NCI-H2227 treated with DMSO at 0.1 percent for 48 hours (cell line): ENCODE measurements at places on chromosomes 2 and 18.

DNA sequence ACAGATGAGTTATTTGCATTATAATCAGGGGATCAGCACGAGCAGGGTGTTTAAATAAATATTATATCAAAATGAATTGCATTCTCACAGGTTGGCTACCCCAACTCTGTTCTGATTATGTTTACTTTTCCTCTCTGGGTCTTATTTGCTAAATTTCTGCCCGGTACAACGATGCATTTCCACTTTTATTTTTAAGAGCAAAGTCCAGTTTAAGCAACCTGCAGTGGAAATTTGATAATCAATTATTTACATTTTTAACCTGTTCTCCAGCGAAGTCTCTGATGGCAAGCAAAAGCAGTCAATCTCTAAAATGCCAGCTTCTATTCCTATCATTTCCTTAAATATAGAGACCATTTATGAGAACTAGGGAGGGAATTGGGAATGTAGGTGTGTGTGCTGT is 966.6 kb upstream of the SOX11 start:
- DNase-seq: no peak

DNA sequence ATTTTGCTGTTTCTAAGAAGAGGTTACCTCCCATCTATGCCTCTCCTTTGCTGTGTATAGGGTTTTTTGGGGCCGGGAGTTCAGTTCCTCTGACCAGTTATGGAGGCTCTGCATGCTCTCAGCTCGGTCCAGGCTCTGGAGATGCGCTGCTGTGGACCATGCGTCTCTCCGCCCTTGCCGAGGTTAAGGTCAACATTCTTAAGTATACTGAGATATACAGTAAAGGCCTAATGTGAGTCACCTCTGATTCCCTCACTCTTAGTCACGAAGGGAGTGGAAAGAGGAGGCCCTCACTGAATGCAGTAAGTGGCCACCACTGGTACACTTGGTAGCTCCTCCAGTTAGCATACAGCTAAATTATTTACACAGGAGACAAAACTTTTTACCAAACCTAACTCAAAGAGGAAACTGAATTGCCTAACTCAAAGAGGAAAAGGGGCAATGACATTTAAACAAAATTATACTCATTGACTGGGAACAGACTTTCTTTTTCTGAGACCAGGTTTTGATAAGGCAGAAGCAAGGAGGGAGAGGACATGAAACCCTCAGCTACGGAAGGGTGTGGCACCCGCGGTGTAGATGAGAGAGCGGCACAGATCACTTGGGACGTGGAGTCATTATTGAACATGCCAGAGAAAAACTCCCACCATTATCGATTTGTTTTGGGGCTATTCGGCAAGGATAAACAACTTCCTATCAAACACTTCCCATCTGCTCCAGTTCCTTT is 98.7 kb downstream of the COPS8 start:
- DNase-seq: no peak

DNA sequence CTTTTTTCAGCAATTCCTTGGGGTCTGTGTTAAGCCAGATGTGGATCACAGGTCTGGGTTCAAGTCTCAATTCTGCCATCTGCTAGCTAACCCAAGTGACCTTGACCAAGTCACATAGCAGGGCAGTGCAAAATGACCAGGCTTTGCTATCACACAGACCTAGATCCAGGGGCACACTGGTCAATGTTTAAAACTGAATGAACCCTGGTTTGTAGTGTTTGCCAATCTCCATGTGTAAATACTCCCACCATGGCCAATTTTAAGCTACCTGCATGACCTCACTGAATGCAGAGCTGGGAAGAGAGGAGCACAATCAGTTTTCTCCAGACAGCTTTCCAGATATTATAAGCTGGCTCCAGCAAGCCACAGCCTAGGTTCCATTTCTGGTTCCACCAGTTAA is 142.9 kb downstream of the CHST9 start:
- DNase-seq: no peak

DNA sequence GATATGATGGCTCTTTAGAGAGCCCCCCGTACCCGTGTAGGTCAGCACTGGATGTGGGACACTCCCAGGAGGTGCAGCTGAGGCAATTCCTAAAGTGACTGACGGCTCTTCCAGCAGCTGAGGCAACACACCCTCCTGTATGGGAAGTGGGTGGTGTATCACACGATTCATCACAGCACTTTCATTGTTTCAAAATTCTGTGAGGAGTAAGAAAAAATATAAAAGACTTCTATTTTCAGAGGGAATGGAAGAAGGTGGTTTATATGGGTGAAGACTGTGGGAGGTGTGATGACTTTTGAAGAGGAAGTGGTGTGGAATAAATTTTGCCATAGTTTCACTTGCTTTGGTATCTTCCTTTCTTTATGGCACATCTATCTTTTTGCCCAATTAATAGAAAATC is 22.3 kb downstream of the QPCT start:
- no peak for DNase-seq

GRCh38 chr2:175152242-175152641 is 15.8 kb downstream of the ATF2 start:
- no peak for DNase-seq

DNA sequence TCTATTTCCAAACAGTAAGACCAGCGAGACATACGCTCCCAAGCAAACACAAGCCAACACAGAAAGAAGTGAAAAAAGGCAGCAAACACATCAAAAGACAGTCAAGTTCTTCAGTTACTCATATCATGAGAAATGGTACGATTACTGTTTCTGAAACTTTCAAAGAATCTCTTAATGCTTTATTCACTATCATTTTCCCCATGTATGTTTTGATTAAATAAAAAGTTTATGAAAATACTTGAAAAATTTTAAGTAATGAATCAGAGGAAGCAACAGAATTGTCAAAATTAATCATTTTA is 114.9 kb downstream of the HDAC4 start:
- no peak for DNase-seq

GRCh38 chr2:234841321-234842015 is 110.3 kb upstream of the SH3BP4 start:
- no peak for DNase-seq

DNA sequence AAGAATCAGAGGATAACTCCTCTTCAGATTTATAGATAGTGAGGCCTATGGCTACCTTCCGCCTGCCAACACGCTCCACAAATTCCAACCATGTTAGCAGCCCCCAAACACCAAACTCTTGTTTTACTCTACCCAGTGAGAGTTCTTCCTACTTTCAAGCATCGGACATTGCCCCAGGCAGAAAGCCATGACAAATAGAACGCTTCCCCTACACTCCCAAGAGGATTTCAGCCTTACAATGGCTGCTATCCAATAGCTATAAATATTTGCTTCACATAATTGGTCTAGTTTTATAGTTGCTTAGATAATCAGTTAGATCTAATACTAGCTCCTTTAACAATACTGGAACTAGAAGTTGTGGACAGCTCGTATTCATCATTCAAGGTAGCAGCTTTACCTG is 503.4 kb upstream of the VRK2 start:
- no peak for DNase-seq

- no peak for DNase-seq
Measured at GRCh38 chr2:156765450-156765849, 329.3 kb downstream of the GPD2 start.

- no peak for DNase-seq
Measured at GRCh38 chr18:57081899-57082298, 65.0 kb upstream of the BOD1L2 start.

DNA sequence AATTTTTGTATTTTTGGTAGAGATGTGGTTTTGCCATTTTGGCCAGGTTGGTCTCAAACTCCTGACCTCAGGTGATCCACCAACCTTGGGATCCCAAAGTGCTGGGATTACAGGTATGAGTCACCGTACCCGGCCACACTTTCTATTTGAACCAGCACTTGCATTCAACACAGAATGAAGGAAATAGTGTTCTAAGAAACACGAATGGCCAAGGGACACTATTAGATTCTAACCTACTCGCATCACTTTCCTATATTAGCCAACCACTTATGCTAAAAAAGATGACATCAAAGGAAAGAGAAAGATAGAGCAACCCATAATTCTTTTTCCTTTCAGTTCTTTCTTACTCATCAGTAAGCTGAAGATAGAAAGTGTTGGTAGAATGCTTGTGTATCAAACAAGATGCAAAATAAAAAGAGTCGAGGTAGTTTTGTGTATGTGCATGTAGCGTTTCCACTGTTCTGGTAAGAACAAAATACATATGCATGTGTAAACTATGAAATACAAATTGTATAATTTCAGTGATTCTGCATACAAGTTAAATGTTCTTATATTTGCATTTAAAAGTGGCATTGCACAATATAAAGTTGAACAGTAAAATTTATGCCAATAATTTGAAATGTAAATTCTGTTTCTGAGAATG is 247.6 kb downstream of the CDCA7 start:
- no peak for DNase-seq

GRCh38 chr2:239131521-239131920 is 269.3 kb downstream of the HDAC4 start:
- DNase-seq: no peak

- DNase-seq: no peak
Measured at GRCh38 chr18:5542515-5543035, 1.2 kb downstream of the EPB41L3 start.

GRCh38 chr2:44522846-44523245 is 161.1 kb downstream of the CAMKMT start:
- DNase-seq: no peak

GRCh38 chr2:239393941-239394340 is 6.9 kb downstream of the HDAC4 start:
- no peak for DNase-seq

DNA sequence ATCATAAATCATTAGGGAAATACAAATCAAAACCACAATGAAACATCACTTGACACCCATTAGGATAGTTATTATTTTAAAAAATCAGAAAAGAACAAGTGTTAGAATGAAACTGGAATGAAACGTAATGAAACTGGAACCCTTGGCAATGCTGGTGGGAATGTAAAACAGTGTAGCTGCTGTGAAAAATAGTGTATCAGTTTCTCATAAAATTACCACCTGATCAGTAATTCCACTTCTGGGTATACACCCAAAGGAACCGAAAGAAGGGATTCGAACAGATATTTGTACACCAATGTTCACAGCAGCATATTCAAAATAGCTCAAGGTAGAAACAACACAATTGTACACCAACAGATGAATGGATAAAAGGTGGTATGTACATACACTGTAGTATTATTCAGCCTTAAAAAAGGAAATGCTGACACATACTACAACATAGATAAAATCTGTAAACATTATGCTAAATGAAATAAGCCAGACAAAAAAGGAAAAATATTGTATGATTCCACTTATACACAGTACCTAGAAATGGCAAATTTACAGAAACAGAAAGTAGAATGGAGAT is 27.0 kb downstream of the ROCK1 start:
- no peak for DNase-seq

DNA sequence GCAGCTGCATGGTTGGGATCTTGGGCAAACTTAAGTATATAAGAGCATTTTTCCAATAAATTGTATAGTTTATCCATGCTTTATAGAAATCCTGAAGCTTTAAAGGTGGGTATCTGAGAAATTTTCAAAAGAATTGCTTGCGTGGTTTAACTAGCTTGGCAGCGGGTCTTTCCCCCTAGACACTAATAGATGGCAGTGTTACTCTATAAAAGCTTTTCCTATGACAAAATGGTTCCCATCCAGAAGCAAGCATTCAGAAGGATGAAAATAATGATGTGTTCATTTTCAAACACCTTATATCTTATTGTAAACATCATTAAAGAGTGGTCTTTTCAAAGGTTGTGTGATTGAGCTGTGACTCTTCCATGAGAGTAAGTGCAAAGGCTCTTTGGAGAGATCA is 45.9 kb downstream of the KDM3A start:
- no peak for DNase-seq

DNA sequence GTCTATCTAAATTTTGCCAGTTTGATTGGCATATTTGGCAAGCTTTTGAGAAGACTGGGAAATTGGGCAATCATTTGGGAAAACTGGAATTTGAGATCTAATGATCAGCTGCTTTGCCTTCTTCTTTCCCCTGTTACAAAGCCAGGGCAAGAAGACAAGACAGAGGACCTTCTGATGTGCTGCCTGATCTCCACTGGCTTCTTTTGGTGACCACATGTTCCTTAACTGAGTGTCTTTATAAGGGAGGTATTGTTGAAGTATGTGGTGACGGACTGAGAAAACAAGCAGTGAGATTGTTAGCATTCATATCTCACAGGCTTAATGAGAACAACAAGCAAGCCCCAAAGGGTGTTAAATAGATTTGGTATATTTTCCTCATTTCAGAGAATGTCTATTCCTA is 175.8 kb downstream of the SLC8A1 start:
- DNase-seq: no peak

DNA sequence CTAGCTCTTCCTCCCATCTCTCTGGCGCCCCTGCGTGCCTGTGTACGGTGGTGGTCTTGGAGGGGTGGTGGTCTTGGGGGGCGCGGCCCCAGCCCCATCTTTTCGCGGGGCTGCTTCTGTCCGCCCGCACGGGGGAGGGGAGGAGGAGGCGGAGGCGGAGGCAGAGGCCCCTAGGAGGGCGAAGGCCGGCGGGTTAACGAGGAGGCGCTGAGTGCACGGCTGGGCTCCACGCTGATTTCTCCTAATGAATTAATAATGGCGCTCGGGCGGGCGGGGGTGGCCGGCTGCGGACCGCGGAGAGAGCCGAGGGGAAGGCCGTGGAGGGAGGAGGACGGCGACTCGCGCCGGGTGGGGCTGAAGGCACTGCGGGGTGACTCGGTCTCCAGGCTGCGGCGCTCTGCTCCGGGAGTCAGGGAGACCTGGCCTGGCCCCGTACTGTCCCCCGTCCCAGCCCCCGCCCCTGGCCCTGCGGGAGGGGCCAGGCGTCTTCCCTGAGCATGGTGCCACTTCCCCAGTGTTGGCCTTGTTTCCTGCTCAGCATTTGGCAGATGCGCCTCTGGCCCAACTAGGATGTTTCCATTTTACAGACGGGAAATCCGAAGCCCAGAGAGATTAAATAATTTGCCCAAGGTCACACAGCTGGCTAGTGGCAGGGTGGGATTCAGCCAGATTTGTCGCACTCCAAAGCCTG is 6.0 kb downstream of the GAREM2 start:
- DNase-seq: no peak

DNA sequence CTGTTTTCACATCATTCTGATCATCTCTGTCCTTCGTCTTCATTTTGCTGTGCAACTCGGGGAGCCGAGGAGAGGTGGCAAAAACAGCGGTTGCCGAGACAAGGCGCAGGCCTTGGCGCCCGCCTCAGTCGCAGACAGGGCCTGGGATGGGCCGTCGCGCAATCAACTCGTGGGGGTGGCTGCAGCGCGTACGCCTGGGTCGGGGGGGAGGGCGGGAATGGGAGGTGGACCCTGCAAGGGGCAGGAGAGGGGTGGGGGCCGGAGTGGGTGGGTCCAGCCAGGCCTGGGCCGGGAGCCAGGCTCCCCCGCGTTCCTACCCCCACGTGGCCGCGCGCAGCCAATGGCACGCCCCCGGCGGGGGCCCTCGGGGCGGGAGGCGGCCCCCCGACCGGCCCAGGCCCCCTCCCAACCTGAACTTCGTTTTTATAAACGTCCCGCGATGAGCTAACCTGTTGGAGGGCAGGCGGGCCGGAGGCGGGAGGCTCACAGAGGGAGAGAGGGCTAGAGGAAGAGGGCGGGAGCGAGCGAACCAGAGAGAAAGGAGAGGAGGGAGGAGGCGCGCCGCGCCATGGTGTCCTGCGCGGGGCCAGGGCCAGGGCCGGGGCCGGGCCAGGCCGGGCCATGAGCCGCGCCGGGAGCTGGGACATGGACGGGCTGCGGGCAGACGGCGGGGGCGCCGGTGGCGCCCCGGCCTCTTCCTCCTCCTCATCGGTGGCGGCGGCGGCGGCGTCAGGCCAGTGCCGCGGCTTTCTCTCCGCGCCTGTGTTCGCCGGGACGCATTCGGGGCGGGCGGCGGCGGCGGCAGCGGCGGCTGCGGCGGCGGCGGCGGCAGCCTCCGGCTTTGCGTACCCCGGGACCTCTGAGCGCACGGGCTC is at the start of gene HOXD13:
HOXD13 (plus strand) TSS at position 452 of the 875 bp plus-strand sequence; CDS start at position 622, 170 bp downstream.
- DNase-seq: peak; percentile 84
